ENCODE measurements at places on chromosomes 12 and 14. TPM values are rescaled to one million over a fixed set of nuclear protein-coding genes. Genes with fewer than 3 reads are reported as not detected.

ASPG gene
- total RNA-seq, result 7.5 TPM

TCL1B gene
- not detected for total RNA-seq

COQ5 gene
- 46.6 TPM for total RNA-seq

ADAM21 gene
- total RNA-seq, result not detected

OR10G3 gene
- total RNA-seq, result not detected

DNA sequence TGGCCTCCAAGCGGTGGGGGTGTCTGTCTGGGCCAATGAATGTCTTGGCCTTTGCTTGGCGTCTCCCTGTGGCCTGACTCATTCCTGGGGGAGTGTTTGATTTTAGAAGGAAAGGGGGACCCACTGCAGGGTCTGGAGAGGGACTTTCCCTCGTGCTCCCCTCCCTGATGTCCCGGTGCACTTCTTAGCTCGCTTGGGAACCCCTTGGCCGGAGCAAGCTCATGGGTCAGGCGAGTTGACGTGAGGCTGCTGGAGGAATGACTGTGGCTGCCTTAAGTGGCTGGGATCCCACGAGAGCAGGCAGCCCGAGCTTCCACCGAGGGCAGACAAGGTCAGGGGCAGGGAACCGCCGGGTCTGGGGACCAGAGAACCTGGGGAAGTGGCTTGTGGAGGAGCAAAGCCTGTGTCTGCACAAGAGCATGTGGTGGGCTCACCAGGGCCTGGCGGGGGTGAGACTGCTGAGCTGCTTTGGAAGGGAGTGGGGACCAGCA is 218.4 kb upstream of the C14orf180 start:
- no peaks in the 10 kb centered on the region for H3K4me1 ChIP-seq
- no peaks in the 10 kb centered on the region for H3K27me3 ChIP-seq
- DNase-seq, result no peak

DNA sequence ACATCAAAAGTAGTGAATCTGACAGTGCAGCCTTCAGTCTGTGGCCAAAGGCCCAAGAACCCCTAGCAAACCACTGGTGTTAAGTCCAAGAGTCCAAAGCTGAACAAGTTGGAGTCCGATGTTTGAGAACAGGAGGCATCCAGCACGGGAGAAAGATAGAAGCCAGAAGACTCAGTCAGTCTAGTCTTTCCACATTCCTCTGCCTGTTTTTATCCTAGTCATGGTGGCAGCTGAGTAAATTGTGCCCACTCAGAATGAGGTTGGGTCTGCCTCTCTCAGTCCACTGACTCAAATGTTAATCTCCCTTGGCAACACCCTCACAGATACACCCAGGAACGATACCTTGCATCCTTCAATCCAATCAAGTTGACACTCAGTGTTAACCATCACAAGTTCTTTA is 1255.4 kb downstream of the LRFN5 start:
- DNase-seq, result no peak
- H3K27ac ChIP-seq, result no peak overlapping the region

DNA sequence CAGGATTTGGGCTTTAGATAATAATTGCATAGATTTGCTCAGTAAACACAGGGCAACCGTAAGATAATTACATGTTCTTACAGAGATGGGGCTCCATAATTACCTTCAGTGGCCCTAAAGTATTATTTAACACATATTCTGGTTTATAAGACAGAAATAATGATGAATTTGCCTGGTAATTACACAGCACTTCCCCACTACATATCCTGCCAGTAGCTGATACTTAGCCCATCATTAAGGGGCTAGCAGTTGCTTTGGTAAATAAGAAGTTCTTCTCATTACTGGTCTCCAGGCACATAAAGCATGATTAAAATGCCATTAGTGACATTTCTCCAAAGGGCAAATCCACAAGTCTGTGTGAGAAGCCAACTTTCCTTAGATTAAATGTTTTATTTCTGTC is 158.7 kb downstream of the NUAK1 start:
- DNase-seq, result no peak
- no peaks in the 10 kb centered on the region for H3K36me3 ChIP-seq
- H3K4me3 ChIP-seq, result no peak overlapping the region

- no peak overlapping the region for H3K27ac ChIP-seq
- no peak overlapping the region for H3K4me3 ChIP-seq
- no peaks in the 10 kb centered on the region for H3K36me3 ChIP-seq
- H3K4me1 ChIP-seq, result no peaks in the 10 kb centered on the region
Measured at GRCh38 chr12:107992870-107993451, 136.1 kb upstream of the WSCD2 start.

GRCh38 chr12:27896419-27896990 is 76.0 kb downstream of the PTHLH start:
- H3K36me3 ChIP-seq, result no peaks in the 10 kb centered on the region
- H3K27me3 ChIP-seq, result no peaks in the 10 kb centered on the region
- H3K4me3 ChIP-seq, result no peak overlapping the region
- no peak overlapping the region for H3K27ac ChIP-seq
- H3K4me1 ChIP-seq, result no peaks in the 10 kb centered on the region

DNA sequence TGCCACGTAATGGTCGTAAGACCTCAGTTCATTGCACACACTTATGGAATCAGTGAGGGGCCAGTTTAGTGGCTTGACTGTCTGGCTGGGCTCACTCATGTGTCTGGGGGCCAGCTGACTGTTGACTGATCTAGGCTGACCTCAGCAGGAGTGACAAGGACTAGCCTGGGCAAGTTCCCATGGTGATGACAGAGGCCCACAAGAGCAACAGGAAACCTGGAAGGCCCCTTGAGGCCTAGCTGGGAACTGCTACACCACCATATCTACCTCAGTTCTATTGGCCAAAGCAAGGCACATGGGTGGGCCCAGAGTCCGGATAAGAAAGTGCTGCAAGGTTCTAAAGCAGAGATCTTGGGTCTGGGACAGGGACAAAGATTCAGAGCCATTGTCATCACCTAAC is 21.3 kb upstream of the RFLNA start:
- no peaks in the 10 kb centered on the region for H3K4me1 ChIP-seq
- H3K27ac ChIP-seq, result no peak overlapping the region
- no peaks in the 10 kb centered on the region for H3K27me3 ChIP-seq
- H3K36me3 ChIP-seq, result no peaks in the 10 kb centered on the region

DNA sequence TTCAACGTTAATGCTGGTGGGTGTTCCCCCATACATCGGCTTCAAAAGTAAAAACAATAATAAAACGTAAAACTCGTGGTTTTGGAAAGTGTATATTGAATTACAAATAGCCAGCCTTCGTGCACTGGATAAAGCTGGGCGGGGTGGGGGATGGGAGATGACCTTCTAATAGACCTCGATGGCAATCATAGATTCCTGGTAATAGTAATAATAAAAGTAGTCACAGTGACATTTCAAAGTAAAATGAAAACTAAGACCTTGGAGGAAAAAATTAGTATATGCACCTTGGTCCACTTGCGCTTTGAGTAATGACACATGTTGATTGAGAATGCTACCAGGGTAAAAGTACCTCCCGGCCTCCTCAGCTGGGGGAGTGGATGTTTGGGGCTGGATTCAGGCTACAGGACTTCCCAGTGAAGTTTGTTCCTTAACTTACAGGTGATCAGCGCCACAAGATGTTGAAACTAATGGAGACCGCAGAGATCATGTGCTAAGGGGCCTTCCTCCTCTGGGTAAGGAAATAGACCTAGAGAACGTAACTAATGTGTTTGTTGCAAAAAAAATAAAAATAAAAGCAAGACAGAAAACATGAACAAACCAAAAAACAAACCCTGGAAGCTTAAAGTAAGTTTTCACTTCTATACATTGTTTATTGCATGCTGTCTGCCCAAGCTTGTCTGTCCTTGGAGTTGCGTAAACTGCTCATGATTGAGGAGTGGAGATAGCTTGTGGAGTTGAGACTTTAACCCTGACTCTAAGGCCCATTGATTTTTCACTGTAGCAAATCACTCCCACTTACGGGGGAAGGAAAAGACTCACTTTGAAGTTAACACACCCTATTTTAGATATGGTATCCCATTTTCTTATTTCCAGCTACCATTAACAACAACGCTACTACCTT is 907 bp upstream of the LRIG3 start:
- H3K36me3 ChIP-seq, result no peaks in the 10 kb centered on the region
- peak overlapping the region; percentile 97 for H3K27ac ChIP-seq
- no peaks in the 10 kb centered on the region for H3K27me3 ChIP-seq
- DNase-seq, result peak; percentile 62
- H3K4me3 ChIP-seq, result peak overlapping the region; percentile 79

GRCh38 chr12:123516216-123516780 is 17.2 kb downstream of the RILPL1 start:
- DNase-seq, result no peak
- no peak overlapping the region for H3K4me3 ChIP-seq
- no peak overlapping the region for H3K27ac ChIP-seq
- no peaks in the 10 kb centered on the region for H3K4me1 ChIP-seq

DNA sequence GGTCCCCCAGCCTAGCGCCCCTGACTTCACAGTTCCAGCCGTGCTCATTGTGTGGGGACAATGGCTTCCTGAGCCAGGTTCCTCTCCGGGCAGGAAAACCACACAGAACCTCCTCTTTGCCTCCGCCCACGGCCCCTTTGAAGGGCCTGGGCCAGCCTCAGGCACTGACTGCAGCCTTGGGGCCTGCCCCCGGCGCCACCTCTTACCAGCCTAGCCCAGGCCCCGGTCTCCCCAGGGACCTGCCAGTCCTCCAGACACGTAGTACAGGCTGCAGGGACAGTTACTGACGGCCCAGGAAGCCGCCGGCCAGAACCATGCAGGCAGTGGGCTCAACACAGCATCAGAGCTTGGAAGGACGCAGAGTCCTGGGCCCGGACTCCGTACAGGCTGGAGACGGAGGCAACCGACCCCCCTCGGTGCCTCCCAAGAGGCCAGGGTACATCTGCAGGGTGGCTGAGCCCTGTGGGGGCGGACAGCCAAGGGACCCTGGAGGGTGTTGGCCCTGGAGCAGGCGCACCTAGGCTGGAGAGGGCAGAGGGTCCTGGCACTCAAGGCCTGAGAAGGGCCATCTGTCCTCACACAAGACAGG is 20.9 kb upstream of the NUDT14 start:
- H3K4me1 ChIP-seq, result peaks cover 5% of the 10 kb centered on the region
- DNase-seq, result no peak
- H3K27me3 ChIP-seq, result peaks cover 29% of the 10 kb centered on the region
- no peaks in the 10 kb centered on the region for H3K36me3 ChIP-seq
- no peak overlapping the region for H3K4me3 ChIP-seq

DNA sequence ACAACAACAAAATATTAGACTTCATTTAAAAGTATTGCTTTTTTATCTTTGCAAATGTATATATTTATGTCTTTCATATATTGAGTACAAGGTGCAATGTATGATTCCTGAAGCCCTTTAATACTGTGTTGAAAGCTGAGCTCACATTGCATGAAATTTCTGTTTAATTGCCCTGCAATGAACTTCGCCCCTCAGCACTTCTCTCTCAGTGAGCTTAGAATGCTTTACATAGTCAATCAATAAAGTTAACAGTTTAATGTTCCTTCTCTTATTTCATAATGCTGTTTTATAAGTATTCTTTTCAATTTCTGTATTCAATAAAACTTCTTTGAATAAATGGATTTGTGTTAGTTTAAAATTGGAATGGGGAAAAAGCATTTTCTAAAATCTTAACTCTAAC is 607.1 kb downstream of the SOX5 start:
- no peak overlapping the region for H3K4me3 ChIP-seq
- no peak overlapping the region for H3K27ac ChIP-seq
- no peaks in the 10 kb centered on the region for H3K4me1 ChIP-seq
- no peaks in the 10 kb centered on the region for H3K27me3 ChIP-seq

- H3K27ac ChIP-seq, result no peak overlapping the region
- H3K36me3 ChIP-seq, result no peaks in the 10 kb centered on the region
- DNase-seq, result no peak
Measured at GRCh38 chr12:47303207-47303606, 223.4 kb upstream of the AMIGO2 start.

- DNase-seq, result no peak
- no peaks in the 10 kb centered on the region for H3K4me1 ChIP-seq
- H3K27me3 ChIP-seq, result no peaks in the 10 kb centered on the region
- no peak overlapping the region for H3K27ac ChIP-seq
- H3K4me3 ChIP-seq, result no peak overlapping the region
Measured at GRCh38 chr12:107748472-107748871, 12.5 kb downstream of the PRDM4 start.

GRCh38 chr12:15688838-15689625 is 100.2 kb downstream of the EPS8 start:
- H3K27me3 ChIP-seq, result no peaks in the 10 kb centered on the region
- peak overlapping the region; percentile 74 for H3K27ac ChIP-seq
- H3K4me3 ChIP-seq, result no peak overlapping the region
- DNase-seq, result no peak
- H3K36me3 ChIP-seq, result no peaks in the 10 kb centered on the region

GRCh38 chr12:49789992-49790391 is 38.2 kb downstream of the NCKAP5L start:
- H3K27ac ChIP-seq, result no peak overlapping the region
- no peaks in the 10 kb centered on the region for H3K4me1 ChIP-seq
- no peaks in the 10 kb centered on the region for H3K36me3 ChIP-seq
- no peaks in the 10 kb centered on the region for H3K27me3 ChIP-seq

DNA sequence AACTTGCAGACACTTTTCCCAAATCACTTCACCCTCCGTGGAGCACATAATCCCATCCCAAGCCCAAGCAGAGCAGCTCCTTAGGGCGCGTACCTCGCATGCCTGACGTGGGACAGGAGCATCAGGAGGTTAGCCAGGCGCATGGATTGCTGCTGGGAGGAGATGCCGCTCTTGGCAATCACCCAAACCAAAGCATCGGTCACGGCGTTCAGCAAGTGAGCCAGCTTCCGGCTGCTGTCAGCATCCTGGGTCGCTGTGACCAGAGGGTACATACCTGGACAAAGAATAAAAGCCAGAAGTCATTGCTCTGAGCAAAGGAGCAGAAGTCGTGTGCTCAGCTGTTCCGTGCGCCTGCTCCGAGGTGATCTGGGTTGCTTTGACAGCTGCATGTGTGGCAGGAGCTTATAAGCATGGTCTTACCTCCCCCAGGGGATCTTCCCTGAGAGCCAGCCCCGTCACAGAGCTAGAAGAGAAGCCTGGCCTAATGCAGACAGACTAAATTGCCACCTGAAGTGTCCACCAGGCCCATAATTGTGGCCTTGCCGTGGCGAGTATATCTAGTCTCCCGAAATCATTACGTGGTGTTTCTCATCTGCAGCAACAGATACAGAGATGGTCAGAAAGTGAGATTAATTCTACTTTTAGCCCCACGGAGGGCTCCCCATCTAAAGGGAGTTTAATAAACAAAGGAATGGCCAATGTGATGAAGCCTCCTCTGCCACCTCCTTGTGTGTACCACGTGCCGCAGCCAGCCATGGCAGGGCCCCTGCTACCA is 59.1 kb downstream of the ESR2 start:
- H3K27me3 ChIP-seq, result no peaks in the 10 kb centered on the region
- no peaks in the 10 kb centered on the region for H3K36me3 ChIP-seq
- no peak overlapping the region for H3K4me3 ChIP-seq
- DNase-seq, result no peak

- no peaks in the 10 kb centered on the region for H3K36me3 ChIP-seq
- no peak overlapping the region for H3K27ac ChIP-seq
- H3K4me1 ChIP-seq, result no peaks in the 10 kb centered on the region
- no peak overlapping the region for H3K4me3 ChIP-seq
Measured at GRCh38 chr14:54890788-54891187, 11.8 kb downstream of the GCH1 start.

DNA sequence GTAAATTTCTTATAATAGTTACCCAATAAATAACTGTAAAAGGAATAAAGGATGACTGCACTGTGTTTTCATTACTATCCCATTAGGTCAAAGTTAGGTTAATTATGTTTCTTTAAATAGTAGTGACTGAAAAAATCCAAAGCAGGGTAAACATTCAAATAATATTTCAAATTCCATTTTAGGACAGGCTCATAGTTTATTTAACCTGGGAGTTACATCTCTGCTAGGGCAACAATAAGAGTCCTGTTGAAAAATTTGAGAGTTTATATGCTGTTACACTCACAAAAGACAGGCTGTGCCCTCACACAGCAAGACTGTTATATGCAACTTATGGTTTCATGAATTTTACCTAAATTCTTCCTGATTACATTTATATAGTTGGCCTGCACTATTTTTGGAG is 8.0 kb downstream of the ERP27 start:
- H3K27ac ChIP-seq, result no peak overlapping the region
- H3K27me3 ChIP-seq, result no peaks in the 10 kb centered on the region
- H3K36me3 ChIP-seq, result no peaks in the 10 kb centered on the region
- no peaks in the 10 kb centered on the region for H3K4me1 ChIP-seq
